ENCODE measurements at places on chromosomes 5 and 9. TPM values are rescaled to one million over a fixed set of nuclear protein-coding genes. Genes with fewer than 3 reads are reported as not detected.

GRCh38 chr9:113631871-113632665 is 168.5 kb downstream of the RGS3 start:
- no peak for DNase-seq

The NSG2 gene
- total RNA-seq, result not detected

The BTNL8 gene
- not detected for total RNA-seq

The NUTM2G gene
- total RNA-seq, result not detected

- DNase-seq, result no peak
These were observed 22.6 kb downstream of the MYO10 start for GRCh38 chr5:16913187-16914107.

GRCh38 chr9:130303613-130304055 is 38.1 kb downstream of the HMCN2 start:
- no peak for DNase-seq

GRCh38 chr9:20853866-20854265 is 169.8 kb downstream of the FOCAD start:
- no peak for DNase-seq

GRCh38 chr5:154608531-154609011 is 130.5 kb upstream of the HAND1 start:
- DNase-seq, result no peak

DNA sequence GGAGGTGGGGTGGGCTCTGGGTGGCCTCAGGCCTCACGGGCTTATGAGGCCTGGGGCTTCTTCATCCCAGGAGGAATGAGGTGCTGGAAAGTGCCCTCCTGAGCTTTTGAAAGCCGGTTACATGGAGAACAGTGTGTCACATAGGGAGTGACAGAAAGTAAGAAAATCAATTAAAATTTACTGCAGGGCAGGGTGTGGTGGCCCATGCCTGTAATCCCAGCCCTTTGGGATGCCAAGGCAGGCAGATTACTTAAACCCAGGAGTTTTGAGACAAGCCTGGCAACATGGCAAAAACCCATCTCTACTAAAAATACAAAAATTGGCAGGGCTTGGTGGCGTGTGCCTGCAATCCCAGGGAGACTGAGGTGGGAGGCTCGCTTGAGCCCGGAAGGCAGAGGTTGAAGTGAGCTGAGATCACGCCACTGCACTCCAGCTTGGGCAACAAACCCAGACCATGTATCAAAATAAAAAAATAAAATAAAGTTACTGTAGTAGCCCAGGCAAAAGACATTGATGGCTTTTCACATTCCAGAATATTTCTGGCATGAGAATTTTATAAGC is 125.8 kb upstream of the DAPK1 start:
- DNase-seq, result no peak

GRCh38 chr5:172064358-172064757 is 57.9 kb upstream of the FBXW11 start:
- no peak for DNase-seq

The FAM153A gene
- total RNA-seq, result 6.7 TPM

The MEF2C gene
- total RNA-seq, result 0.85 TPM

DNA sequence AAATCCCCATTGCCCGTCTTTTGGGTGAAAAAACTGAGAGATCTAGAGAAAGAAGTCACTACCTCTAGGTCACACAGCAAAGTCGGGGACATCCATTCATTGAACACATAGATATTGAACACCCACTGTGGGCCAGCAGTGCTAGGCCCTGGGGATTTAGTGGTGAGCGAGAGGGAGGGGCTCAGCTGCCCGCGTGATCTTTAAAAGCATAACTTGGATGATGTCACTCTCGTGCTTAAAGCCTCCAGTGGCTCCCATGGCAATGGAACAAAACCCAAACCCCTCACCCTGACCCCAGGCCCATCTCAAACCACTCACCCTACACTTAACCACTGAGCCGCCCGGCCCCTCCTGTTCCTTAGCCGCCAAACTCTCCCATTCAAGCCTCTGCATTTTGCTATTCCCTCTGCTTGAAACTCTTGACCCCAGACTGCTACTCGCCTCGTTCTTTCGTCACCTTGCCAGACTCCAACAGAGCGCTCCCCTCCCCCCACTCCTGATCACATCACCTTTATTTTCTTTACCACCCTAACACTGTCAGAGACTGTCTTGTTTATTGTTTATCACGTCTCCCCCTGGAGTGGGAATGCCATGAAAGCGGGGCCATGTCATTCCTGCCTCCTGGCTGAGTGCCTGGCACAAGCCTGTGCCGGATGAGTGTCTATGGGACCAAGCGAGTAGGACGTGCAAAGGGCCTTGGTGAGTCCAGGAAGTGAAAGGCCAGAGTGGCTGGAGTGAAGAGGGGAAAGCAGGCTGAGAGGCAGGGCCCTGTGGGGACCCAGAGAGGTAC is 710 bp upstream of the PIP5KL1 start:
- no peak for DNase-seq

The LCN10 gene
- total RNA-seq, result 1.2 TPM

The CCDC69 gene
- 50.5 TPM for total RNA-seq

GRCh38 chr5:181044662-181045305 is 4.7 kb downstream of the BTNL9 start:
- no peak for DNase-seq

DNA sequence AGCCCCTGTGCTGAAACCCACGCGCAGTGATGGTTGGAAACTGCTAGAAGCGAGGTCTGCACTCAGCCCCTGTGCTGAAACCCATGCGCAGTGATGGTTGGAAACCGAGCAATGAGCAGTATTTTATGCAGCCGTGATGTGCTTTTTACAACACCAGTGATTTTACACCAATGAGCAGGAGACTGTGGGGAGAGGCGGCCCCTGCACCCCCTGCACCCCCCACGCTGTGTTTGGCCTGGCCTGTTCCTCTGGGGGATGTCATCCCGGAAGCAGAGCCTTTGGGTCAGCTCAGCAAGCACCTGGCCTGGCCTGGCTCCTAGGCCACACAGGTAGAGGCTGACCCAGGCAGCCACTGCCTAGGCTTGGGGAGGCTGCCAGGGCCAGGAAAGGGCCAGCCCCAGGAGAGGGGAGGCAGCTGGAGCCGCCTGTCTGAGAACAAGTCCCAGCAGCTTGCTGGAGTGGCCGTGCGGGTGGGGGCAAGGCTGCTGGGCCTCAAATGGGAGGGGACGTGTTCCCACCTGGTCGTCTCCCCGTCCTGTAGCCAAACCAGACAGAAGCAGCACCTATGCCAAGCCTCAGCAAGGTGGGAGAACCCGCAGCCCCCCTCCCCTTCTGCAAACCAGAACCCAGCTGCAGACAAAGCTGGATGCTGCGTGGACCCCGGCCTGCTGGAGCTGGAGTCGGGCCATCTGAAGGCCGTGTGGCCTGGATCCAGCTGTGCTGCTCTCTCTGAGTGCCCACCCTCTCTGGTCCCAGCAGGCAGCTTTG is 46.8 kb downstream of the DBH start:
- DNase-seq, result no peak

- DNase-seq, result no peak
These were observed 756.4 kb upstream of the DMAC1 start for GRCh38 chr9:8555762-8556500.

GRCh38 chr5:9622971-9623421 is 7.2 kb downstream of the TAS2R1 start:
- no peak for DNase-seq

The CCL21 gene
- total RNA-seq, result not detected

The ETF1 gene
- 239 TPM for total RNA-seq

The SLC25A2 gene
- 0.35 TPM for total RNA-seq

DNA sequence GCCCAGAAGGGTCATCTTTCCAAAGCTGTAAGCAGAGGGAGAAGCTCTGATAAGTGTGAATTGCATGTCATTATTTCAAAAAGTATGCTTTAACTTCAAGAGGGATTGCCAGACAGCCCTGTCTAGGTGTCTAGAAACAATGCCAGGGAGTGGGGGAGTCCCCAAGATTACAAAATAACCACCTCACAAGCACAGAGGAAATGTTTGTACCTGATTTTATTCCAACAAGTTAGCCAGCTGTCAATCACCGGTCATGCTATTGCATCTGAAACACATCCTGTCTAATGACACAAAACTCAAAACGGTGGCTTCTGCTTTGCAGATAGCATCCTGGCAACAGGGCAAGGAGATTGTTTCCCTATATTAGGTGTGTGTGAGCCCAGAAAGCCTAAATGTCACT is 154.2 kb upstream of the WWC1 start:
- no peak for DNase-seq

DNA sequence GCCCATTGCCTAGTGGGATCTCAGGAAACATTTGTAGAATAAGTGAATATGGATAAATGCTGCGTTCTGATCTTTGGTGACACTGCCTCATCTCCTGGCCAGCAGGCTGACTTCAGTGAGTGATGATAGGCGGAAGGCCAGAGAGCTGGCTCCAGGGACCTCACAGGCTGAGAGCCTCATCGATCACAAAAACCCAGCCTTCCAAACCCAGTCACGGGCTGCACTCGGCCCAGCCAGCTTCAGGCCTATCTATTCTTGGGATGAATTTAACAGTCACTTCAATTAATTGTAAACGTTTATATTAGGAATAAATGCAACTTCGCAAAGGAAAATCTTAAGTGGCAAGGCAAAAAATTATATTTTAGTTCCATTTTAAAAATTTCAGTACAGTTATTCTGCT is 201.6 kb downstream of the IRX2 start:
- DNase-seq, result no peak

The ZNF483 gene
- 2.7 TPM for total RNA-seq

DNA sequence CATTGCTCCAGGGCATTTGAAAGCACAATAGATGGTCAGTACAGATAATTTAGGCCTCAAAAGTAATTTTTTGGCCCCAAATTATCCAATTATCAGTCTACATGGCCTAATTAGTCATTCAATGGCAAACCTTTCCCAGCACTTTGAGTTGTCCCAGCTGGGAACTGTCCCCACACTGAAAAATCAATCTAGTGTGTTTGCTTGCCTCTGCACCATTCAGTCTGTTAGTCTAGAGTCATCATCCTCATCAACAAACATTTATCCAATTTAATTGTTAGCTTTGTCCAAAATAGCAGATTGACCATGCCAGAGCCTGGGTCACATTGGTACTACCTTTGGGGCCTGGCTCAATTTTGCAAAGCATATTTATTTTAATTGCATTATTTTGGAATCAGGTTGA is 13.9 kb downstream of the NR4A3 start:
- no peak for DNase-seq

DNA sequence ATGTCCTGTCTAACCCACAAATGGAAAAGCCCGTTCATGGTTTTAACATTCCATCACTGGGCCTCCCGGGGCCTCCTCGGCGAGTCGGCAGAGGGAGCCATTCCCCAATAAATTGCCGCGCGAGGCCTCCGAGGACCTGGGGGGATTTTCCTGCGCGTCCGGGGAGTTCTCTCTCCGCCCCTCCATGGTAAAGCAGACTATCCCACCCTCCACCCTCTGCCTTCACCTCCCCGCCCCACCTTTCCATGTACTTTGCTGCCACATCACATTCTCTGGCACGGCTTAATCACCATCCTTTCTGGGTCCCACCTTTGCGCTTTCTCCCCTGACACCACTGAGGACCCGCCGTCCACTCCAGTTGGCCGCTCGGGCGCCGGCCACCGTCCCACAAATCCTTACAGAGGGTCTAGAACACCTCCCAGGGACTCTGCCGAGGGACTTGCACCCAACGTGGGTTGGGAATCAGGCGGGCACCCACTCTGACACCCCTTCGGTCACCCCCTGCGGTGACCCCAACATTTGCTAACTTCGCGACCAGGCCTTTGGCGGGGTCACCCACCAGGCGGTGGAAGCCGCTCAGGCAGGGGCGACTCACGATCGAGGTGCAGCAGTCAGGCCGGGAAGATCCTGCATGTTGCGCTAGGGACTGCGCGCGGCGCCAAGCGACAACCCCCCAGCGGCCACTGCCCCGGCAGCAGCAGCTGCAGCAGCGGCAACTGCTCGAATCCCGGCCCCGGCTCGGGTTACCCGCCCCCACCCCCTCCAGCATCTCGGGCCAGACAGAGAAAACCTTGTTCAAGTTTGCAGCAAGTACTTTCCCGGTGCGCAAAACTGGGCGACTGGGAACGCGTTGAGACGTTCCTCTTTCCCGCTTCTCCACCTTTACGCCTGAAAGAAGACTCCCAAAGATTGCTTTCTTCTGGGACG is at the start of gene MEGF10:
MEGF10 (plus strand) TSS at position 778 of the 927 bp plus-strand sequence. CDS start 40,513 bp downstream, outside the sequence.
- DNase-seq, result no peak

GRCh38 chr5:136123236-136123768 is 9.3 kb upstream of the SMAD5 start:
- no peak for DNase-seq

GRCh38 chr5:63401436-63402046 is 560.7 kb downstream of the HTR1A start:
- no peak for DNase-seq

DNA sequence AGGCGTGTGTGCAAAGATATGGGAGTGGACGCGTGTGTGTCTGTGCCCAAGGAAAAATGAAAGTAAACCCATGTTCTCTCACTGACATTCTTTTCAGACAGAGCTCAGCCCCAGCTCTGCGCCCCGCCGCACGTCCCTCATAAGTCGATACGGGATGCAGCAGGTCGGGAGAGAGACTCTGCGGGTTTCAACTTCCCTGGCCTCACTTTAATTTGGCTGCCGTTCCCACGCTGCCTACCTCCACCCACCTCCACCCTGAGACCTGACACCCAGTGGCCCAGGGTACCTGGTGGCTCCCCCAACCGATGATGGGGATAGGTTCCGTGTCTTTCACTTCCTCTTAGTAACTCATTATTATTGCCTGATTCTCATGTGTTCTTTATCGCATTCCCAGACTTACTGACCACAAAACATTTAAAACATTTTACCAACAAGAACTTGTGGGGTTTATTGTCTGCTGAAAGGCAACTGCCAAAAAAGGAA is 19.4 kb downstream of the LHX2 start:
- no peak for DNase-seq

DNA sequence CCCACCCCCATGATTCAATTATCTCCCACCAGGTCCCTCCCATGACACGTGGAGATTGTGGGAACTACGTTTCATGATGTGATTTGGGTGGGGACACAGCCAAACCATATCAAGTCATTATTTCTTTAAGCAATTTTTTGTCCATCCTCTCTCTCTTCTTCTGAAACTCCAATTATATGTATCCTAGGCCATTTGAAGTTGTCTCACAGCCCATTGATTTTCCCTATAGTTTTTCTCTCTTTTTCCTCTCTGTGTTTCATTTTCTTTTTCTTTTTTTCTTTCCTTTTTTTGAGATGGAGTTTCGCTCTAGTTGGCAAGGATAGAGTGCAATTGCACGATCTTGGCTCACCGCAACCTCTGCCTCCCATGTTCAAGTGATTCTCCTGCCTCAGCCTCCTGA is 101.9 kb upstream of the CXCL14 start:
- no peak for DNase-seq

DNA sequence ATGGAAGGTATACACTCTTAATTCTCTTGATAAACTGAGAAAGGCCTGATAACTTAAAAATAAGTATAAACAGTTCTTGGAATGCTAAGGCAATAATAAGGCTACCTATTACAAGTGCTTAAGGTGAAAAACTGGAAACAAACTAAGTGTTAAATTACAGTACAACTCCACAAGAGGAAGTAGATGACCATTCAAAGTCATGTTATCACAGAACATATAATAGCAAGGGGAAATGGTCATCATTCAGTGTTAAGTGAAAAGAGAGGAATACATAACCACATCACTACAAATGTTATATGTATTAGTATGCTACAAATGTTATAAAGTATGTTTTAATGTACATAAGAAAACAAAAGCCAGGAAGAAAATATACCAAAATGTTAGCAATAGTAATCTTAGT is 135.9 kb downstream of the CCDC192 start:
- DNase-seq, result no peak
